Activated naive CD8-positive, alpha-beta T cell treated with anti-CD3 and anti-CD28 coated beads for 36 hours (primary cell): ENCODE measurements at places on chromosomes 3 and 15. TPM values are rescaled to one million over a fixed set of nuclear protein-coding genes. Genes with fewer than 3 reads are reported as not detected.

DNA sequence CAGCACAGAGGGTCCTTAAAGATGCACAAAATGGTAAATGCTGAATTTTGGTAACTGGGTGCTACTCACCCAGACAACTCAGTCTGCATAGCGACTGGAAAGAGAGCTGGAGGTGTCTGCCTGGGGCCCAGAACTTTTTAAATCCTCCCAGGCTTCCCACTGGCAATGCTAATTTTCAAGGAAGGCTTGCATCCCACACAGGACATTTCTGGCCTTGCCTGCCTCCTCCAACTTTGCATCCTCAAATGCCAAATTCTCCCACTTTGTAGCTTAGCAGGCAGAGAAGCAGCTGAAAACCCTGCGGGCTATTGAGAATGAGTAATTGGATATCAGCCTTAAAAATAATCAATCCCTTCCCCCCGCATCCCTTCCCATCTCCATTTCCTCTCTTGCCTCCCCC lies 656.6 kb upstream of the ADAMTS9 start:
- no peak for DNase-seq

- DNase-seq: no peak
Measured at GRCh38 chr3:42486814-42487565, 15.5 kb upstream of the VIPR1 start.

GRCh38 chr3:128279601-128279880 lies 126.3 kb downstream of the EEFSEC start:
- no peak for DNase-seq

DNA sequence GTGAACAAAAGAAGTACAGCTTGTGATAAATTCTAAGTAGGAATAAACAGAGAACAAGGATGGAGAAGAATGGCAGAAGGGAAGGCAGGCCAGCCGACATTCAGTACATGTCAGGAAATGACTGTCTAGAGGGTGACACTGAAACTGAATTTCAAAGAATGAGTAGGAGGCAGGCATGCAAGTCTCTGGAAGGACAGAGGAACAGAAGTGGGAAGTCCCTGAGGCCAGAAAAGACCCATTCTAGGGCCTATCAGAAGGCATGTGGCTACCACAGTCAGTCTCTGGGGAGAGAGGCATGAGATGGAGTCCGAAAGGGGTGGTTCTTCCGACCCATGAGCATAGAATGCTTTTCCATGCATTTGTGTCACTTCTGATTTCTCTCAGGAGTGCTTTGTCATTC lies 243.5 kb upstream of the UBE2E2 start:
- no peak for DNase-seq

- no peak for DNase-seq
Measured at GRCh38 chr15:70530503-70530902, 232.9 kb downstream of the UACA start.

GRCh38 chr15:48721061-48721810 lies 75.7 kb upstream of the FBN1 start:
- DNase-seq: no peak

DNA sequence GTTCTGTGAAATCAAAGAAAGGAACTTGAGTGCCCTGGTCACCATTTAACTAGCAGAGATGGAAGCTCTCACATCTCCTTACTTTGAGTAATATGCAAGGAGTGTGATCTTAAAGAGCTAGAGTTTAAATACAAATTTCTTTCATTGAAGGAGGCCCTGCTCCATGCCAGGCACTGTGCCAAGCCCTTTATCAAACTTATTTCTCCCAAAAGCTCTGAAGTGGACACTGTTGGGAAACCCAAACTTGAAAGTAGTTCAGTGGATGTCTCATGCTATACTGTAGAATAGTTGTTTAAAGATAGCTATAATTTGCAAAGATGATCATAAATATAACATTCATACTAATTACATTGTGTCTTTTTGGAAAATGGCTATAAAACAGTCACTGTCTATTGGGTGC lies 17.1 kb downstream of the GALNT15 start:
- DNase-seq: no peak

DNA sequence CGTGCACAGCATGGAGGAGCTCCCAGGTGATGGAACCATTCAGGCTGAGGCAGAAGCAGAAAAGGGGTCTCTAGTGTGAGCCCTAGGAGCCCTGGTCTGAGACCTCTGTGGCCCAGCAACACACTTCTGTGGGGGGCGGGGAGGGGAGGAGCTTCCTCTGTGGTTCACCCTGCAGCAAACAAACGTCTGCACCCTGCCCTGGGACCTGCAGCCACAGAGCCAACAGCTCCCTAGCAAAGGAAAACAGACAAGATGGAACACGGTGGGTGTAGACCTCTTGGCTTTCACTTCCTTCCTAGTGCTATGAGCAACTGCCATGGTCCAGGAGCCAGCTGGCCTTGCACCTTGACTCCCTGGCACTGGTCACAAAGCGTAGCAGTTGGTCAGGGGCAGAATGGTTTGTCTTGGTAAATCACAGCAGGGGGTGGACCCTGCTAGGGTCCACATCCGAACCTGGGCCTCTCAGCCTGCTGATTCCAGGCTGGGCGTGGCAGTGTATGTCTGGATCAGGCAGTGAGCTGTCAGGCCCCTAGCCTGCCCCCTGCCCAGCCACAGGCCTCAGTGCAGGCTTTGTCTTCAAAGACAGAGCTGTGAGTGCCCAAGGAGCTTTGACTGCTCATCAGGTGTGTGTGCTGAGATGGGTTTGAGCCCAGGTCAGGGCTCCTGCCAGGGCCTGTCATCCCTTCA lies 6.7 kb downstream of the AMIGO3 start:
- DNase-seq: no peak

DNA sequence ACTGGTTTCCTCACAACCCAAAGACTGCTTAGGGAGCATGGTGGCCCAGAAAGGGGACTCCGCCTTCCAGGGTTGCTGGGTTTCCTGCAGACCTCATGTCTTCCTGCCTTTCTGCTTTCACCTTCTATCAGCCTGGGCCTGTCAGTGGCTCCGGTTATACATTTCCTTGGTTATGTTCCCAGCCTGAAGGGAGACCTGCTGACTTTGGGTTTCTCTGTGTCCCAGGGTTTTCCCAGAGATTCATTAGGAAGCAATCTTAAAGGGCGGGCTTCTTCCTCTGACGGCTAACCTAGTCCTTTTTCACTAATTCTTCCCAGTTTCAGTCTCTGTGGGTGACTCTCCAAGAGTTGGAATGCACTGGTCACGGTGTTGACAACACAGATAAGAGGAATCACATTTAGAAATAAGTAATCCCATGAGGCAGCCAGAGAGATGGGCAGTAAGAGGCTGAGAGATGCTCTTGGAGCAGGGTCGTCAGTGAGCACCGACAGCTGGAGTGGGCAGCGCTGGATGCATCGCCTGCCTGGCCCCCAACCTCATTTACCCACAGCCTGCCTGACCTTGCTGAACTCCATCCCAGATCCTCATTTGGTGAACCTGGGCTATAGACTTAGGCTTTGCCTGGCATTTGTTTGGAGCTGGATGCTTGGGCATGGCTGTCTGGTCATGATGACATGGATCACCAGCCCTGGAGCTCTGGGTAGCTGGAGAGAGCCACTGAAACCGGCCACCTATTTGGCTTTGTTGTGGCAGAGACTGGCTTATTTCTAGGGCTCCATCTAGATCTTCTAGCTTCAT lies 10.0 kb upstream of the EHD4 start:
- DNase-seq: no peak

- DNase-seq: no peak
Measured at GRCh38 chr3:149042789-149043386, 43.4 kb downstream of the HLTF start.

OR5K2 gene
- not detected for total RNA-seq

SEMA5B gene
- total RNA-seq: not detected

NR2E3 gene
- total RNA-seq: not detected

SLC15A2 gene
- total RNA-seq: 1.5 TPM

CDCP1 gene
- 0.82 TPM for total RNA-seq
